Mammary epithelial cell (primary cell): ENCODE measurements at places on chromosomes 7 and 10. TPM values are rescaled to one million over a fixed set of nuclear protein-coding genes. Genes with fewer than 3 reads are reported as not detected.

TMEM139 gene
- 17.9 and 23.6 TPM in 2 replicates for total RNA-seq

ADAMTS14 gene
- total RNA-seq = 0.35 and 0.61 TPM in 2 replicates

UTF1 gene
- not detected in 2 replicates for total RNA-seq

SMIM30 gene
- 37.0 and 44.1 TPM in 2 replicates for total RNA-seq

FGL2 gene
- under 0.01 TPM for total RNA-seq

TEX47 gene
- not detected in 2 replicates for total RNA-seq

DNA sequence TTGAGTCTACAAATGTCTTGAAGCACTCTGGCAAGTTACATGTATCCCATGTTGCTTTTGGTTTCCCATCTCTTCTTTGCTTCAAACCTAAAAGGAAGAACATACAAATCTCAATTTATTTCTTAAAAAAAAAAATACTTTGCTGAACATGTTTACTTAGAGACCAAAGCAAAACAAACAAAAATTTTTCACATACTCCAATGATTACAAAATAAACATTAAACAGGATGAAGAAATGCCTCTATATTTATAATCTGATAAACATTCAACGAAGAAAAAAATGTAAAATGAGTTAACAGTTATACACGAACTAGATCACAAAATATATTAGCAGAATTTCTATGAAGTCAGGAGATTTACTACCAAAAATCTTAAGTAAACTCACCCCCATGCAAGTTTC, 31.3 kb downstream of the FAM204A start:
- no peak for DNase-seq

- DNase-seq = peak; percentile 25
Observed at GRCh38 chr10:16887565-16887964, 70.3 kb upstream of the RSU1 start.

GRCh38 chr7:124812764-124813163, 47.2 kb upstream of the GPR37 start:
- no peak for DNase-seq

GRCh38 chr7:727104-727805, at the start of gene PRKAR1B:
TSS of gene PRKAR1B (minus strand) at chr7:727281. CDS start at chr7:711505, 15,776 bp downstream.
- DNase-seq = no peak

- DNase-seq = peak; percentile 45
Observed at GRCh38 chr10:77695186-77695585, 57.6 kb upstream of the KCNMA1 start.

GRCh38 chr10:104317269-104317710, 21.0 kb downstream of the ITPRIP start:
- DNase-seq = no peak

DNA sequence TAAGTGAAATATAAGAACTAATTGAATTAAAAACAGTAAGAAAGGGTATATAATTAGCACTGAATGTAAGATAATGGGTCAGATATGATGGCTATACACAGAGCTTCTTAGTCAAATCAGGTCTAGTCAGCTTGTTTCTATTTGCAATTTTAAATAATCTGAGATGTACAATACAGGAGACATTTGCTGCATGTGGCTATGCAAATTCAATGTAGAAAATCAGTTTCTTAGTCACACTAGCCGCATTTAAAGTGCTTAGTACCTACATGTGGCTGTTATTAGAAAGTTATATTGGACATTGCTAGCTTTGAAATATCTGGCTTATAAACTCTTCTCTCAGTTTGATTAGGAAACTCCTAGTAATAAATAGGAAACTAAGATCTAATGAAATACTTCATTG, 25.3 kb downstream of the CCDC7 start:
- no peak for DNase-seq

DNA sequence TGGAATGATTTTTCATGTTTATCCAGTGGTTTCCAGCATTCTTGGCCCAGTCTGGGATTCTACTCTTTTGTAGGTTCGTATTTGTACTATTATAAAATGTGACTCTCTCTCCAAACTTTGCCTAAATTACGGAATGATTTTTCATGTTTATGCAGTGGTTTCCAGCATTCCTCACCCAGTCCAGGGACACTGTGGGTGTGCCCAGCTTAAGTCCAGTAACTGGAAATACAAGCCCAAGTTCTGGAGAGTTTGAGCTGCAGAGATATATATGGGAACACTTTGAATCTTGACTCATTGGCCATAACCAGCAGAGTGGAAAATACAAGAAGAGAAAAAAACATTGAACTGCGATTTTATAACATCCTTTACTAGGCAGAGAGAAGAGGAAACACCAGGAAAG, 5.9 kb upstream of the MAGI2 start:
- no peak for DNase-seq

DNA sequence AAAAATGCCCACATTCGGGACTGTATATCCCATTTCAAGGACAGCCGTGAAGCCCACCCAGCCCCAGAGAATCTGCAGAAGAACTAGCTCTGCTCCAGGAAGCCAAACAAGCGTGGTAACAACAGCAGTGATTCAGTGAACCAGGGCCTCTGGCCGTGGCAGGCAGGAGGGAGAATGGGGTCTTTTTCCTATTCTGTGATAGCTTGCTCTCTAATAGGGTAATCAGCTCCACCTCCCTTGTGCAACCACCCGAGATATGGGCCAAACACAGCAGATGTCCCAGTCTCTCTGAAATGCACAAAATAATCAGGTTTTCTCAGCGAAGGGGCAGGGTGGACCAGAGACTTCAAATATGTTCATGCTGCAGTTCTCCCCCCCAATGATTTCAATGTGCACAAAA, 35.8 kb downstream of the CHST15 start:
- DNase-seq = no peak

DNA sequence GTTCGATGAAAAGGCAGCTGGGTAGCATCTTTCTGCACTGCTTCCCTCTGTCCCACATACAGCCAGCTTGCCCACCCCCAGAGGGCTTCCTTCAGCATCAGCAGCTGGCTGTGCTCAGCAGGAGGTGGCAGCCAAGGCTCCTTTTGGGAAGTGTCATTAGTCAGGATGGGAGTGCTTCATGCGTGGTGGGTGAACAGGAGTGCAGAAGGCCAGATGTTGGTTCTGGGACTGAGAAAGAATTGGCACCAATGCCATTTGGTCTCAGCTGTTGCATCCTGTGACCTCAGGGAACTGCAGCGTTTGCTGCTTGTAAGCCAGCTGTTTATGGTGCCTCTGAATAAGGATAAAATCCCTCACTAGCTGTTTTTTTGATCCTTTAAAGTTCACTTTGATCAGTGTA, 131.1 kb upstream of the SORCS3 start:
- no peak for DNase-seq

DNA sequence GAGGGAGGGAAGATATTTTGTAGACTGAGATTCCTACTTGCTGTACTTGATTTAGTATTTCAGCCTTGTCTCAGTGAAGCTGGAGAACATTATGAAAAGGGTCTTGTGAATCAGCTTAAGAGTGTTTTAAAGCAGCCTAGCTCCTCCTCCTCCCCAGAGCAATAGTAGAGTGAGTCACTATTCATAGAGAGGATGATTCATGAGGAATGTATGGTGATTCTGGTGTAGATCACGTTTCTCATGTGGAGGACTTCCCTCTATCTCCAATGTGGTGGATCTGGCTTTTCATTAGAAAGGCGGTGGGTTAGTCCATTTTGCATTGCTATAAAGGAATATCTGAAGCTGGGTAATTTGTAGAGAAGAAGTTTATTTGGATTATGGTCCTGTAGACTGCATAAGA, 340.1 kb upstream of the CHRM2 start:
- peak; percentile 26 for DNase-seq
